Activated T-cell treated with anti-CD3 and anti-CD28 coated beads, Interleukin-2, amount 50 U/mL, for 24 hours (primary cell): ENCODE measurements at places on chromosomes 6 and 20.

- no peak for DNase-seq
These were observed 82.9 kb upstream of the FOXP4 start for GRCh38 chr6:41463062-41463930.

DNA sequence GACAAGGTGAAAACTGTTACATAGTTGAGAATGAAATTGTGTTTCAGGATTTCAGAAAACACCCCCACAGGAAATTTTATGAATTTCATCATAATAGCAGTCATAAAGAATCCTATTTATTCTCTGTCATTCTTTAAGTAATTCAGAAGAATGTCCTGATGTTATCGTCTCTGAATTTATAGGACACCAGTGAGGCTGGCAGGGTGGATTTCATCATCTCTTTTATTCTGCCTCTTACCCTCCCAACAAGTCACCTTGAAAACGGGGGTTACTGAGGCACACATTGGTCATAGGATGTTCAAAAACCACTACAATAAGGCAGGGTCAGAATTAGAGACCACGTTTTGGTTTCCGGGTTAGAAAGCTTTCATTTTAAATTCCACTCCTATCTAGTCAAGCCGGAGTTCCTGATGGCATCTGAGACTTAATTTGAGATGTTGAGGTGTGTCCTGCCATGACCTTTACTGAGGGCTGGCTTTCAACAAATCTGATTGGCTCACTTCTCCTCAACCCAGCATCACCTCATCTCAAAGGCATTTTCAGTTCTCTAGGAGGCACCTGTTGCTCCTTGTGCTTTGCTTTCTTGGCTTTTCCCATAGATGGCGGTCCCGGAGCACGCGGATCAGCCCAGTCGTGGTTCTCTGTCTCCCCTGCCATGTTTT, 230.6 kb upstream of the SUPT3H start:
- no peak for DNase-seq

- DNase-seq, result no peak
These were observed 54.3 kb downstream of the TAF4 start for GRCh38 chr20:62011403-62011790.

- DNase-seq, result peak; percentile 62
These were observed 398.8 kb downstream of the ESR1 start for GRCh38 chr6:152206072-152206818.
